ENCODE measurements at places on chromosomes 3 and 15.

DNA sequence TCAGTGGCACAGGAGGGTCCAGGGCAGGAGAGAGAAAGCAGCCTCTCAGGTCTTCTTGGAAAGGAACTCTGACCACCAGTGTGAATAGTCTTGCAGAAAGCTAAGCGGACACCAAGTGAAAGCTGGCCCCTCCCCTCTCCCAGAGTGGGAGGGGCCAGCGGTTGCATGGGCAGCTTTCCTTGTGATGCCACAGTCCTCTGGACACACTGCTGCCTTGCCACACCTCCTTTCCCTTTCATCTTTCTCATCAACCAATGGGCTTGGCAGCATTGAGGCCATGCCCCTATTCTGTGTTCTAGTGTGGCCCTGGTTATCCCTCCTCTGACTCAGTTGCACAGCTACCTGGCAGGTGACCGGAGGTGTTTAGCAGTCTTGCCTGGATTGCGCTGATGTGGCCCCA is 49.7 kb upstream of the GOLGA6B start:
- DNase-seq, result no peak

- DNase-seq, result no peak
Measured at GRCh38 chr15:40902605-40903561, 8.6 kb downstream of the VPS18 start.

- no peak for DNase-seq
Measured at GRCh38 chr3:50649451-50649931, 25.2 kb upstream of the DOCK3 start.

- no peak for DNase-seq
Measured at GRCh38 chr15:81418891-81419290, 44.9 kb upstream of the TMC3 start.
